ENCODE measurements at places on chromosomes 2 and 18.

- no peak for DNase-seq
Measured at GRCh38 chr2:189549449-189549832, 31.1 kb downstream of the SLC40A1 start.

DNA sequence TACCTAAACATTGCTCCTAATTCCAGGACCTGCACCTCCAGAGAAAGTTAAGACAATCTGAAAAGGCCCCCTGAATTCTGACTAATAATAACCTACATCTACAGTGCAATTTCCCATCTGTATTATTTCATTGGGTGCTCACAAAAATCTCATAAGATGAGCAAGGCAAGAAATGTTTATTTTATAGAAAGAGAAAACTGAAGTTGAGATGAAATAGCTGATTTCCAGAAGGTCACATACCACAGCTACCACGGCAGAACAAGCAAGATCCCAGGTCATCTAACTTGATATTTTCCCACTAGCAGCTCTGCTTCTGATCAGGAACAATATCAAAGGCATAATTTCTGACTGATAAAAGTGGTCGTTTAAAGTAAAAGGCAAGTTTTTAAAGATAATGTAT lies 105.8 kb upstream of the COL5A2 start:
- DNase-seq, result no peak

- no peak for DNase-seq
Measured at GRCh38 chr2:80299661-80300060, 4.9 kb downstream of the LRRTM1 start.

DNA sequence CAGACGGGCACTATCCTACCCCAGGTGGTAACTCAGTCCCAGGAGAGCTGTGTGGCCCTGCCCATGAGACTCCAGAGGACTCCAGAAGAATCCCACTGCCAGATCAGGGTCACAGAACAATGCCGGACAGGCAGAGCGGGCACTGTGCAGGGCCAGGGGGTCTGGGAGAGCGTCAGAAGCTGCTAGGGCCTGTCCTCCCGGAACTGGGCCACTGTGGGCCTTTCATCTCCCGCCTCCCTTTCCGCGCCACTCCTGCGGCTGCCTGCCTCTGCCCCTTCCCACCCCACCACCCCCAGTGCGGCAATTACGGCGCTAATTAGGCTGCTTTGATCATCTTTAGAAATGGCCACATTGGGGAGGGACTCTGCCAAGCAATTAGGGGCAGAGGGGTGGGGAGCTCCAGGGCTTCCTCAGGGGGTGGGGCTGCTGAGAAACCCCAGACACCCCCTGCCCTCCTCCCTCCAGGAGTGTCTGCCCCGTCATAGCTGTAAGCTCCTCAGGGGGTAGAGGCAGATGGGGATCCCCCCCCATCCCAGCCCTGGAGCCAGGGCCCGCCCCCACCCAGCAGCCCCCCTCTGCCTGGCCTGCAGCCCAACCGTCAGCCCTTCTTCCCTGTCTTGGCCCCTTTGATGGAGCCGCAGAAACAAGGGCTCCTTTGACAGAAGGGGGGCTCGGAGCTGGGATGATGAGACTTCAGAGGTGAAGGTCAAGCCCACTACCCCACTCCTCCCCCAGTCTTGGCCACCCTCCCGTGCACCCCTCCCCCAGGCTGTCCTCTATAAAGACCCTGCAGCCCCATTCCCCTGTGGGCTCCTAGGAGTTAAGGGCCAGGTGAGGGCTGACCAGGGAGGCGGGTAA lies at the start of gene PRSS56:
Gene PRSS56, plus strand, starts transcription at position 808 of the 858 bp plus-strand sequence. CDS start 211 bp downstream, outside the sequence.
- DNase-seq, result no peak

GRCh38 chr2:163601377-163601776 lies 134.4 kb downstream of the FIGN start:
- no peak for DNase-seq

DNA sequence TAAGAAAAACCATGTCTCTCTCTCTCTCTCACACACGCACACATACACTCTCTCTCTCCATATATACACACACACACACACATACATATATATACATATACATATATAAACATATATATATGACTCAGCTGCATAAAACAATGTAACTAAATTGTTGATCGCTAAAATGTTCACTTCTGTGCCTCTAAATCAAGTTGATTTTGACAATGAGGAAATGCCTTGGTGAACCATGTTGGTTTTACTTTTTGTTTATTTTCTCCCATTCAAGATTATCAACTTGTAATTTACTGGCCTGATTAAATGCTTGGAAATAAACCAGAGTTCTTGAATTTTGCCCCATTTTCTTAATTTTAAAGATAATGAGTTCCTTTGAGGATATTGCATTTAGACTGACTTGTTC lies 500.4 kb downstream of the PARD3B start:
- no peak for DNase-seq

DNA sequence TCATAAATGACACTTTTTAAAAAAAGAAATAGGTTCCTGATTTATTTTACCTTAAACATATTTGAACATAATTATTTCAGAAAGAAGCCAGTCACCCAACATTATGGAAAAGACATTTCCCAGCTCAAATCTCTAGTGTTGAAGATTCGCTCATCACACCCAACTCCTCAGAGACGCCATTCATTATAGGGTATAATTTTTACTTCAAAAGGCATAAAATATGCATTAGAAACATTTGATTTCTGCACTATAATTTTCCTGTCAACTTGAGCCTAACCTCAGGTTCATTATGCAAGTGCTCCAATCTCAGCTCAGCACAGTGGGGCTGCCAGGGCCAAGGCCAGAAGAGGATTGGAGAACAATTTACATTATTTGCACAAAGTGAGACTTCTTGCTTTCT lies 58.8 kb upstream of the TTN start:
- DNase-seq, result no peak

GRCh38 chr2:197307236-197307932 lies 3.2 kb downstream of the ANKRD44 start:
- no peak for DNase-seq

GRCh38 chr2:180247658-180248057 lies 240.6 kb upstream of the CWC22 start:
- DNase-seq, result no peak

DNA sequence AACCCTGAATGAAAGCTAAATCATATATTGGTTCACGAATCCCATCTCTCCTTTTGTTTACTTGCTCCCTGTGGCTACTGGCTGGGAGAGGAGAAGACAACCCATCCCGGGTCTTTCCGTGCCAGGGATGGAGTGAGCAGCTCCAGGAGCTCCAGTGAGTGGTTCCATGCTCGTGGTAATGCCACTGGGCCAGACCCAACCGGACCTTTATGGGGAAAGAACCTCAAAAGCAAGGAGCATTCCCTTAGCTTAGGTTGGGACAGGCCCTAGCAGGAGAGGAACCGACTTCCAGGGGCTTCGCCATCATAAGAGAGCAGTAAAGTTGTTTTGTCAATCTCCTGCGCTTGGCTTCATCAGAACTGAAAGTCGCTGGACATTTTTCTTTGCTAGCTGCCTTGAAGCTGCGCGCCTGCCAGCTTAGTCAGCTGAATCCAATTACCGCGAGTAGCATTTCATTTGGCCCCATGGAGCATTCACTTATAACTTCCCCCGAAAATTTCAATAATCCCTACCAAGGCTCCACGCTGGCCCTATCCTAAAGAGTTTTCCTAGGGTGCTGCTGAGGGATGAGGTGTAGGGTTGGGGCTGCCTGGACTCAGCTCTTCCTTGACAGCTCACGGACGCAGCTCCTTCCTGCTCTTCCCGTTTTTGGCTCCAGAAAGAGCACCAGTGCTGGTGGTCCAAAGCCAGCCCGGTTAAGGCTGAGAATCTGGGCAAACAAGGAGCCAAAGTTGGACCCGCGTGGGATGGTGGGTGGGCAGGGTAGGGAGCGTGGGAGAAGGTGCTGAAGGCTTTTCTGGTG lies 4.9 kb downstream of the HOXD3 start:
- DNase-seq, result no peak

- DNase-seq, result no peak
Measured at GRCh38 chr2:191806396-191806795, 40.5 kb downstream of the CAVIN2 start.

DNA sequence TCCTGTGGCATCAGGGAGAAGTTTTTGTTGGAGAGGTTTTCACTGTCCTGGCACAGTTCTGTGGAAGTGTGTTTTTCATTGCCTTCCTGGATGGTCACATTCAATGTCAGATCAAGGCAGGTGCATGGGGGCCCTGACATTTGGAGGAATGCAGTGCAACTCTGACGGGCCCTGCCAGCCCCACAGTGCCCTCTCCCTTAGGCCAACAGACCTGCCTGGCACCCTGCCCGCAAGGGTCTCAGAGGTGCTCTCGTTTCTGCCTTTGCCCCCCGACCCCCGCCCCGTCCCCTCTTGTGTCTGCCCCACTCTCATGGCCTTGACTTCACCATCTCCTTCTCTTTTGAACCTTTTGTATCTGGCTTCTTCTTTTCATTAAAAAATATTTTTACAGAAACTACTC lies 257.2 kb upstream of the HDAC4 start:
- no peak for DNase-seq

DNA sequence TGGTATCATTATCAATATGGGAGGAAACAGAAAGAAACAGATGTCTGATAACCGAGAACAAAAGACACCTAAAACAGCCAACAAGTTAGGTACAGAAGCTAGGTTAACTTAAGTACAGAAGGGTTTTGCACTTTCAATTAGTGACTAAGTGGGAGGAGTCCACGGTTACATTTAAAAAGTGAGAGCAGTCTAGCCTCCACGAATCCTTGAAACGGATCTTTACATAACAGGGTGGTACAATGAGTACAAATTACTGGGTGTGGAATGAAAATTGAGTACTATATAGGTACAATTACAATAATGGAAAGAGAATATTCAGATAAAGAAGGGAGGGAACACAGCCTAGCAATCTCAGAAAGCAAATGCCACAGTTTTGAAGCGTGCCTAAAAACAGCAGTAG lies 76.6 kb downstream of the TLK1 start:
- no peak for DNase-seq
